HT-29 (cell line): ENCODE measurements at places on chromosomes 11 and 22. TPM values are rescaled to one million over a fixed set of nuclear protein-coding genes. Genes with fewer than 3 reads are reported as not detected.

DNA sequence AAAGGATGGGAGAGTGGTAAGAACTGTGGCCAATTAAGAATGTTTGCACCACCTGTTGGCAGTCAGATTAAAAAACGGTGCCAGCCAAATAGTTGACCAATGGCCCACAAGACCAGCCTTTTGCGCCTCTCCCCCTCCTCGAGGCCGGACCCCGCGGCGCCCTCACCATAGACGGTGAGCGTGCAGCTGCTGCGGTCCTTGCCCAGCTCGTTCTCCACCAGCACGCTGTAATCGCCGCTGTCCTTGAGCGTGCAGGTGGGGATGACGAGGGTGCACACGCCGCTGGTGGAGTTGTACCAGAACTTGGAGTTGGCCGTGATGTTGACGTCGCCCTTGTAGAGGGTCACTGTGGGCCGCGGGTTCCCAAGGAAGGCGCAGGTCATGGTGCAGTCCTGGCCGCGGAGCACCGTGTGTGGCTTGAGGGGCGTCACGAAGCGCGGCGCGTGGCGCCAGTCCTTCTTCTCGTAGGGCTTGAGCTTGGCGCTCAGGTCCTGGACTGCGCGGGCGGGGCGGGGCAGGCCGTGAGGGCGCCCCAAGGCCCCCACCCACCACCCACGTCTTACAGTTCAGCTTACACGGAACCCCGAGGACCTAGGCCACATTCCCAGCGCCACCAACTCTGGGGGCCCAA is 7.2 kb downstream of the TMEM86A start:
- DNase-seq = no peak

- DNase-seq = no peak
Measured at GRCh38 chr11:127106938-127107337, 106.4 kb upstream of the KIRREL3 start.

DNA sequence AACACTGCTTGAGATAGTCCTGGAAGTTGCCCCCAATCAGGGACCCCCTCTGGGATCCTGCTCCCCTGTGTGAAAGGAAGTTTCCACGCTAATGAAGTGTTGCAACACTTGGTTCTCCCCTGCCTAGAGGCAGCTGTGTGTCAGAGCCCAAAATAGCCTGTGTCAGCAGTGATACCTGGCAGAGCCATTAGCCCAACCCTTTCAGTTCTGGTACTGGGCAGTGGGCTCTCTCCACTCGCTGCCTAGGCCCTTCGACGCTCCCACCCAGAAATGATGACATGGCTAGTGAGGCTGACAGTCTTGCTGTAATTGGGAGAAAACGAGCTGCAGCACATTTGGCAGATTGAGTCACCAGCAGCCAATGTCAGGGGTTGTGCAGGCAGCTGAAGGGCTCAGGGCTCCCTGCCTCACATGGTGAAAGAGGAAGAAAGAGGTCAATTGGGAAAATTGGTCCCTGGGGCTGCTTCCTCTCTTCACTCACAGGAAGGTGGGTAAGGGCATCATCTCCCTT is 1.4 kb upstream of the NXF1 start:
- no peak for DNase-seq

DNA sequence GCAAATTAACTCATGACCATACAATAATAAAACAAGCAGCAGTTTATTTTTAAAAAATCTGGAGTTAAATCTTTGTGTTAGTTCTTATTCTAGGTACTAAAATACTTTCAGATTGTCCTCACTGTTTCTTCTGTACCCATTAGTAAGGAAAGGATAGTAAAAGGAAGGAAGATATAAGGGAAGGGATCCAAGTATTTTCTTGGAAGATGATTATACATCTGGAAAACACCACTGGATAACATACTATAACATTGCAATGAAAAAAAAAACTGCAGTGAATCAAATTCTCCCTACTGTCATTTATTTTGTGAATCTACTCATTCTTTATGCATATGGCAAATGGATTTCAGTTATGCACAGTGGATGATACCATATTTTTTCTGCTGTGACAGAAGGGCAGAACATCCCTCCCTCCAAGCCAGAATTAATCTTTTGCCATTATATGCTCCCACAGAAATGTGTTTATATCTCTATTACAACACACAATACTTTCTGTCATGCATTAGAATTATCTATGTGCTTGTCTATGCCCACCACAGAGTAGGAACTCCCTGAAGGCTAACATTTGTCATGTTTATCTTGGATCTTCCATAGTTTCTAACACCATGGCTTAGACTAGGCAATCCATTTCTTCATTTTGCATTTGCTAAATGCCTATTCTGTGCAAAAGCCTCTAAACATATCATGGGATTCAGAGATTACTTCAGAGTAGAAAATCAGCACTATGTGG is 282.3 kb upstream of the CTSC start:
- DNase-seq = no peak

DNA sequence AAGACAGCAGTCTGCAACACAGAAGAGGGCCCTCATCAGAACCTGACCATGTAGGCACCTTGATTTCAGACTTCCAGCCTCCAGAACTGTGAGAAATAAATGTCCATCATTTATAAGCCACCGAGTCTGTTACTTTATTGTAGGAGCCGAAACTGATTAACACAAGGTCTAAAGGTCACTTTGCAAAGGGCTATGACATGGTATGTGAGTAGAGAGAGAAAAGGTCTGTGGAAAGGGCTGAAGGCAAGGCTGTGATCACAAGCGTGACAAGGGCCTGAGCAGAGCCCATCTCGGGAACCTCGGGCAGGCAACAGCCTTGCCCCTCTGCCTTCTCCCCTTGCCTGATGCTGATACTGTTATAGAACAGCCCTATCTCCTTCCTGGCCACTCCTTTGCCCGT is 73.4 kb upstream of the TEAD1 start:
- no peak for DNase-seq

DNA sequence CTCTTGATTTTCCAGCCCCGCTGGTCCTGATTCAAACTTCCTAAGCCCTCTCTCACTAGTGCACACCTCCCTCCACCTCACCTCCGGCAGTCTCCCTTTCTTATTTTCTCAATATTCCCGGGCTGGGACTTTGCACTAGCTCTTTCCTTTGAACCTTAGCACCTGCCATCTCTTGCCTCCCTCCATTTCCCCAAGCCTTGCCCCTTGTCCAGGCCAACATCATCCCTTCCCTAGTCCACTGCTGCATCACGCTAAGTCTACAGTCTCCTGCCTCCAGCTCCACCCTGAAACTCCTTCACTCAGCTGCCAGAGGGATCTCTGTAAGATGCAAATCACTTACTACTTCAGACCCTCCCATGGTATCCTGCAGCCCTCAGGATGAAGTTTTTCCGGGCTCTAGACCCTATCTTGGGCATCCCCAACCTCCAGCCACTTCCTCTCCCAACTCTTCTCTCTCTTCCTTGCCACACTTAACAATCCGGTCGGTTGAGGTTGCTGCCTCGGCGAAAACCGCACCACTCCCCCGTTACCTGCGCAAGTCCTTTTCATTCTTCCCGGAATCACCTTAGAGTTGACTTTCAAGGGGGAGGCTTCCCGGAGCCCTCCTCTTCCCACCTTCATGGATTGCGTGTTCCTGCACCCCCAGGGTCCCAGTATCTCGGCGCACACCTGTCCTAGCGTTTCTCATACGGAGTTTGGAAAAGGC is 42.7 kb downstream of the NECTIN1 start:
- no peak for DNase-seq

- DNase-seq = no peak
Measured at GRCh38 chr11:44572884-44573283, 7.4 kb downstream of the CD82 start.

- no peak for DNase-seq
Measured at GRCh38 chr22:29054251-29054767, 7.3 kb downstream of the C22orf31 start.

GRCh38 chr11:106581399-106581798 is 436.9 kb downstream of the GUCY1A2 start:
- no peak for DNase-seq

GRCh38 chr11:78731027-78731426 is 156.4 kb upstream of the NARS2 start:
- DNase-seq = no peak

GRCh38 chr11:129888451-129888850 is 6.9 kb downstream of the NFRKB start:
- DNase-seq = no peak

GRCh38 chr22:42754658-42755057 is 34.0 kb upstream of the A4GALT start:
- DNase-seq = no peak

DNA sequence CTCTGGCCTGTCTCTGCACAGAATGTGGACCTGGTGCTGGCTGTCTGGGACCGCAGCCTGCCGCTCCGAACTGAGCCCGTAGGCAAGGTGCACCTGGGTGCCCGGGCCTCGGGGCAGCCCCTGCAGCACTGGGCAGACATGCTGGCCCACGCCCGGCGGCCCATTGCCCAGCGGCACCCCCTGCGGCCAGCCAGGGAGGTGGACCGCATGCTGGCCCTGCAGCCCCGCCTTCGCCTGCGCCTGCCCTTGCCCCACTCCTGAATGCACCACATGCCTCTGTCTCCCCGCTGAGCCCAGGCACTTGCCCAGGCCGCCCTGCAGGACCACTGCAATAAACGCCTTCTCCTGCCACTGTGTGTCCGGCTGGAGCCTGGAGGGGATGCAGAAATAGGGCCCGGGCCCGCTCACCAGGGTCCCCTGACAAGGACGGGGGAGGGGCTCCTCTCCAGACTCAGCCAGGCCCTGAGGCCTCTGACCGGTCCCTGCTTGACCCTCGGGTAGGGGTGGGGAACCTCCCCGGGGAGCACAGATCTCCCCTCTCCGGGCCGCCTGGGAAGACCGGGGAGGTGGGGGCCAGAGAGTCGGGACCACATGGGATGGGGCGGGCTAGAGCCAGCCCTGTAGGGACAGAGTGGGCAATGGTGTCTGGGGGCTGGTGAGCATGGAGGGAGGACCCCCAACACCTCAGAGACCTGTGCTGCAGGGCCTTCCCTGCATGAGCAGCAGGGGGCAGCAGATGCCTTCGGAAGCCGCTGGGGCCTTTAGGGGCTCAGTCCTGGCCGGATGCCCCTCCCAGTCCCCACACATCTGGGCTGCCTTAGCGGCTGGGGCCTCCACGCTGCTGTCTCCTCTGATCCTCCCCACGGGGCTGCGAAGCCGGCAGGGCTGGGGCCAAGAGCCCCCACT is 1.4 kb upstream of the TNNI2 start:
- DNase-seq = peak; percentile 78

DNA sequence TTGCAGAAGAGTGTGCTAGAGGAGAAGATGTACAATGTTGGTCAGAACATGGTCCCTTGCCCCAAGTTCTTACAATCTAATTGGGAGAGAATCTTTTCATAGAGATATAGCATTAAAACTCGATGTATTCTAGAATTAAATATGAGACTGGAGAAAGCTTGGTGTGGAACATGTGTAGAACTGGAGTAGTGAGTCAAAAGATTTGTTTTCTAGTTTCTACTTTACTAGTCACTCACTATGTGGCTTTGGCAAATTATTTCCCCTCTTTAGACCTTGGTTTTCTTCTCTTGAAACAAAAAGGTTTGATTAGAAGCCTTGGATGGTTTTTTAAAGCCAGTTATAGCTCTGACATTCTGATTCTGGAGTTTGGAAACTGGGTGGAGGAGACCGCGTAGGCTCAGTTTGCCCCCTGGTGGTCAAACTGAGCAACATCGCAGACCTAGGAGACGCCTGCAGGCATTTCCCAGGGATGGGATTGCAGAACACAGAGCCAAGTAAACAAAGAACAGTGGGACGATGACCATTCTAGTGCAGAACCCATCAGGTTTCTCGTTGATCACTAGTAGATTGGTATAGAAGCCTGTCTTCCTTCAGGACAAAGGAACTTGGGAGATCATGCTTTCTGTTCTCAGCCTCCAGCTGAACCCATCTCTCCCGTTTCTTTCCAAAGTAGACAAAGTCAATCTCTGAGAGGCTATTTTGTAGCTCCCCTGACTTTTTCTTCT is 8.5 kb upstream of the CHRDL2 start:
- peak; percentile 85 for DNase-seq

- DNase-seq = no peak
Measured at GRCh38 chr11:67470337-67471002, 1.4 kb upstream of the TMEM134 start.

DNA sequence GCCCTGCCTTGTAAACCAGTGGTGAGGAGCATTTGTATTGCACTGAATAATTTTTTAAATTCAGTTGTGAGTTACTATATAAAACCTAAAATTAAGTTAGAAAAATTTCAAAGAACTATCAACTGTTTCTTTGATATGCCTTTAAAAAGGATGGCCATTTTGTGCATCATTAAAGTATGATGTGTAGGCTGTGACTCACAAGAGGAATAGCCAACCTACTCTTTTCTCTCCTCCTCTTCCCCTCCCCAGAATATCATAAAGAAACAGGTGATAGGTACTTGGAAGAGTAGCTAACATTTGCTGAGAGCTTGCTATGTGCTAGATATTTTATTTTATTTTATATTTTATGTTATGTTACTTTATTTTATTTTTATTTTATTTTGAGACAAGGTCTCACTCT is 10.6 kb upstream of the PIK3C2A start:
- no peak for DNase-seq

GRCh38 chr11:105298630-105299029 is 159.1 kb upstream of the CARD18 start:
- DNase-seq = no peak

DNA sequence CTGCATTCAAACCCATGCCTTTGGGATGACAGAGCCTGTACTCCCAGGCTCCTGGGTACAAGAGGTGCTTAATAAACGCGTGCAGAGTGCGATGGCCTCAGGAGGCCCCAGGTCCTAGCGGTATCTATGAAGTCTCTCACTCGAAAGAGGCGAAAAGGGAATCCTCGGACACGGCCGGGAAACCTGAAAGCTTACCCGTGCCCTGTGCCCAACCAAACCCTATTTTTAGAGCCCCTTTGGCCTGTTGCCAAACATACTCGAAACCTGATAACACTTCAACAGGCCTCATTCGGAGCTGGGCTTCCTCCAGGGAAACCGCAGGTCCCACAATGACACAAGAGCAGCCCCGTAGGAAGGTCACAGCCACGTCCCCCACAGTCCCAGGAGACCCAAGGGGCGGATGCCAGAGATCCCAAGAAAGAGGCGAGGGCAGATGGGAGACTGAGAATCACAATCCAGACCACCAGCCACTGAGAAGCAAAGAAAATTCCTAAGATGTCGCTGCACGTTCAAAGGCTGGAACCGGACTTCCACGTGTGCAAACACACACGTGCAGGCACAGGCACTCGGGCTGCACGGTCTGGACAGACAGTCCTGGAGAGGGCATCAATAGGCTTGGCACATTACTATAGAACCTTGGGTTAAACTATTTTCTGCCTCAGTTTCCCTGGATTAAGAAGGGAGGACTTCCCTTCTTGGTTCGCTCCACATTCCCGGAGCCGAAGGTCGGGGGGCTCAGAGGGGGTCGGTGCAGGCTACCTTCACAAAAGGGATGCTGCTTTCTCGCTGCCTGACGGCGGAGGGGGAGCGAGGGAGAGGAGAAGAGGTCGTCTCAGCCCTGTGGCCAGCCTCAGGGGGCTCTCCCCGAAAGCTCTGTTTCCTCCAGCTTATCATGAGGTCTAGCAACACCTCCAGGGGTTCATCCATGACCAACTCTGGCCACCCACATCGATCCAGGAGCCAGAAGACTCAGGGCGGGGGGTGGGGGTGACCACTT is 8.2 kb downstream of the PDGFB start:
- no peak for DNase-seq

Gene MUC6
- 0.08 and 0.31 TPM in 2 replicates for total RNA-seq

Gene KRTAP5-2
- total RNA-seq = not detected in 2 replicates

Gene MADD
- total RNA-seq = 44.0 and 46.2 TPM in 2 replicates

Gene SLC17A6
- not detected in 2 replicates for total RNA-seq

Gene OR2AT4
- not detected in 2 replicates for total RNA-seq

Gene TRIM48
- not detected in 2 replicates for total RNA-seq
